ENCODE measurements at places on chromosomes 7 and 10. TPM values are rescaled to one million over a fixed set of nuclear protein-coding genes. Genes with fewer than 3 reads are reported as not detected.

Gene DYNC1I1
- total RNA-seq: 1.3 TPM

Gene TUBAL3
- not detected for total RNA-seq

Gene PRSS2
- total RNA-seq: not detected

Gene PIP
- not detected for total RNA-seq

Gene HOXA1
- not detected for total RNA-seq

Gene KCND2
- total RNA-seq: 9.6 TPM

Gene TYSND1
- 5.0 TPM for total RNA-seq

Gene ACSM6
- not detected for total RNA-seq

Gene ATG9B
- not detected for total RNA-seq

Gene LAMB1
- total RNA-seq: 409 TPM

Gene OR6B1
- total RNA-seq: not detected

Gene SFTPA2
- not detected for total RNA-seq
